ENCODE measurements at places on chromosomes 7 and 10.

DNA sequence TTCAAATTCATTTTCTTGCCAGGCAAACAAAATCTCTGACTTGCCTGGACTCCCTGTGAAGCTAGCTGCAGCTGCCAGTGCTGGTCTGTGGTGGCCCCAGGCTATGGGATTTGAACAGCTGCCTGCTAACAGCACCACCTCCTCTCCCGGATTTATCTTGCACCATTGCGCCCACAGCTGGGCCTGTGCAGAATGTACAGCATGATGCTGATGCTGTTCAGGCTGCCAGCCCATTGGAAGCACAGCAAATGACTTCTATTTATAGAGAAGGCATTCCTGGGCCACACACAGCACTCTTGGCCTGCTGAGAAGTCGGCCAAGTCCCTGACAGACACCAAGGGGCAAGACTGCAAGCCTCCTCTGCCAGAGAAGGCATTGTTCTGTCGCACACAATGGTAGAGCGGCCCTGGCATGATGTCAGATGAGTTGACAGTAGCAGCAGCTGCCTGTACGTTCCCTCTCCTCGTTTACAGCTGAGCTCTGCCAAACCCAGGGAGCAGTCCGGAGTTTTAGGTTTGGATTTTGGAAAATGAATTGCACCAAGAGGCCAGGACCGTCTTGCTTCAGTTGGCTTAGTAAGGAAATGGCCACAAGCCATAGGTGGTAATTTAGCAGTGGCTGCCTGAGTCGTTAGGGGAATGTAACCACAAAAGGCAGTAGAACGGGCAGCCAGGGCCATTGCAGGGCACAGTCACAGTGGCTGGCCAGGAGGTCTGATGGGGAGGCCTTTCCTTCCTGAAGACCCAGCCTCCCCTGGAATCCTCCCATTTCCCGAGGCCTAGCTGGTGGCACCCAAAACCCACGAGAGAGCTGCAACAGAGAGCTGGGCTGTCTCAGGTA lies 38.5 kb downstream of the MTURN start:
- peaks cover 4% of the 10 kb centered on the region for H3K27me3 ChIP-seq
- H3K4me3 ChIP-seq: no peak overlapping the region
- DNase-seq: no peak
- peak overlapping the region; percentile 24 for H3K27ac ChIP-seq

DNA sequence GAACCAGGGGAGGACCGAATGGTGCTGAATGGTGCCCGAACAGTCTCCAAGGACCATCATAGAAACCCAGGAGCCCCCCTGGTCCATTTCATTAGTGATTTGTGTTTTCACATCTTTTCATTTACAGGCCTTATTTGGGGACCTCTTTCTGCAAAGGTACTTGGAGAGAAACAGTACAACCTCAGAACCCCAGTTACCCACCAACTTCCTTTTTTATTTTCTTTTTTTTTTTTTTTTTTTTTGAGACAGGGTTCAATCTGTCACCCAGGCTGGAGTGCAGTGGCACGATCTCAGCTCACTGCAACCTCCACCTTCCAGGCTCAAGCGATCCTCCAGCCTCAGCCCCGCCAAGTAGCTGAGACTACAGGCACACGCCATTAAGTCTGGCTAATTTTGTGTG lies 13.0 kb upstream of the ELN start:
- H3K27ac ChIP-seq: no peak overlapping the region
- no peak for DNase-seq
- no peak overlapping the region for H3K4me3 ChIP-seq
- H3K36me3 ChIP-seq: no peaks in the 10 kb centered on the region
- peaks cover 19% of the 10 kb centered on the region for H3K27me3 ChIP-seq

- H3K27ac ChIP-seq: peak overlapping the region; percentile 99
- no peaks in the 10 kb centered on the region for H3K27me3 ChIP-seq
- H3K36me3 ChIP-seq: peaks cover 3% of the 10 kb centered on the region
- no peak for DNase-seq
- peaks cover 42% of the 10 kb centered on the region for H3K4me1 ChIP-seq
Observed at GRCh38 chr7:5702876-5703571, 78.4 kb downstream of the RNF216 start.

GRCh38 chr7:105734233-105734632 lies 142.2 kb downstream of the ATXN7L1 start:
- no peaks in the 10 kb centered on the region for H3K27me3 ChIP-seq
- no peak for DNase-seq
- H3K4me3 ChIP-seq: no peak overlapping the region

DNA sequence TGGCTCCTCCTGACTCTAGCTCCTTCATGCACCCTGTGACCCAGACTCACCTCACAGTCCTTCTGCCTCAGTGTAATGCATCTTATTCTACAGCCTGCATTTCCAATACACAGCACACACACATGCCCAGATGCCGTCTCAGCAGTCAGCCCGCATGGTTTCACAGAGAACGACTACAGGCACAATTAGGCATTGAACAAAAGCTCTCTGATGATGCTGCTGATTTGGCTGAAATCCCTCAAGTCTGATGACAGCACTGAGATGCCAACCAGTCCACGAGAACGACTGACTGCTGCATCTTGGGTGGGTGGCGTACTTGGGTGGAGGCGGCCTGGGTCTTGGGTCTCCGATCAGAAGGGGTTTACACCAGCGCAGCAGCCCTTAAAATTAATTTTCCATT lies 200.4 kb downstream of the TAX1BP1 start:
- H3K27ac ChIP-seq: no peak overlapping the region
- peaks cover 4% of the 10 kb centered on the region for H3K4me1 ChIP-seq
- peaks cover 3% of the 10 kb centered on the region for H3K36me3 ChIP-seq
- no peak for DNase-seq
- no peak overlapping the region for H3K4me3 ChIP-seq

GRCh38 chr10:74371696-74372095 lies 220.7 kb downstream of the ADK start:
- H3K36me3 ChIP-seq: peaks cover 10% of the 10 kb centered on the region
- no peak overlapping the region for H3K27ac ChIP-seq
- DNase-seq: no peak
- no peaks in the 10 kb centered on the region for H3K27me3 ChIP-seq
- H3K4me1 ChIP-seq: peaks cover 3% of the 10 kb centered on the region
- no peak overlapping the region for H3K4me3 ChIP-seq

DNA sequence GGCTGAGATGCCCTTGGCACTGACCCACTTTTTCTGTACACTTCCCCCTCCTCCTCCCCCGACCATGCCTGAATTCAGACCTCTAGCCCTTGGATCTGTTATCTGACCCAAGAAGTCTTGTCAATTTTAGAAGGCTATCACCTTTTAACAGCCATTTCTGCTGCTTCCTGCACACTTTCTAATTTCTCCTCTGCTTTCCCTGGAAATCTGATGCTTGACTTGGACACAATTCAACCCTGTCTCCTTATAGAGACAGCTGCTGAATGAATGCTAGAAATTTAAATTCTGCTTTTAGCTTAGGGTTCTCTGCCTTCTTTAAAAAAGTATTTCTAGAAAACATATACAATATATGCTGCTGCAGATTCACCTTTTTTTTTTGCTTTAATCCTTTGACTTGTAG lies 417.9 kb upstream of the KLF6 start:
- peaks cover 7% of the 10 kb centered on the region for H3K4me1 ChIP-seq
- peaks cover 8% of the 10 kb centered on the region for H3K27me3 ChIP-seq
- no peaks in the 10 kb centered on the region for H3K36me3 ChIP-seq
- H3K4me3 ChIP-seq: no peak overlapping the region
- DNase-seq: no peak

GRCh38 chr7:49845626-49846025 lies 72.2 kb downstream of the VWC2 start:
- H3K27me3 ChIP-seq: peaks cover 30% of the 10 kb centered on the region
- no peaks in the 10 kb centered on the region for H3K36me3 ChIP-seq
- no peak overlapping the region for H3K4me3 ChIP-seq
- DNase-seq: no peak
- H3K27ac ChIP-seq: no peak overlapping the region

GRCh38 chr7:36625247-36625646 lies 99.0 kb downstream of the AOAH start:
- no peak for DNase-seq
- H3K4me3 ChIP-seq: no peak overlapping the region
- peaks cover 13% of the 10 kb centered on the region for H3K27me3 ChIP-seq
- H3K27ac ChIP-seq: no peak overlapping the region
- H3K36me3 ChIP-seq: no peaks in the 10 kb centered on the region

DNA sequence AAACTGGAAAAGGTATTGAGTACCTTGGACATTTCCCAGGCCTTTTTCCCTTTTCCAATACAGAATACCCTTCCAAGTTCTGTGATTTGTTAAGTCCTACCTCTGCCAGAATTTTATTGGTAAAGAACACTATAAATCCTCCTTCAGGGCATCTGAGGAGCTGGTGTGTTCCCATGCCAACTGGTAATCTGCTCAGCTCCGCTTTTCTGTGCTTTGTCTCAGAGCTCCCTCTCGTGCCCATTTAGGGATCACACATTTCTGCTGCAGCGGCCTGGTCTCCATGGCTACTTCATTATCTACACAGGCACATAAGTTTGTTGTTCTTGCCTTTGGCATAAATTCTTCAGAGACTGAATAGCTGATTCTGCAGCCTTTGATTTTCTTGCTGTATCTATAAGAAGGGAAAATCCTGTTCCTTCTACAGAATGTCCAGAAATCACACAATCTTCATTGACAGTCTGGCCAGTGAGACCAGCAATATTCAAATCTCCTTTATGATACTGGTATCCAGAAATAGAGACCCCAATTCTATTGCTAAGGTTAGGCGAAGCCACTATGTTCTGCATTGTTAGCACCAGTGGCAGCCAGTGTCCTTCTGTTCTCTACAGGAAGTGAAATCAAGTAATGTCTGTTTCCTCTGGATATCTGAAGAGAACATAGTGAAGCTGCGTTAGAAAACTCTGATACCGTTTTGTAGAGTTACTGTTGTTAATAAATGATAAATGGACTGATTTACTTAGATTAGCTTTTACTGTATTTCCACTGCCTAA lies 51.9 kb downstream of the DENND11 start:
- no peaks in the 10 kb centered on the region for H3K27me3 ChIP-seq
- DNase-seq: no peak
- no peak overlapping the region for H3K4me3 ChIP-seq
- no peaks in the 10 kb centered on the region for H3K36me3 ChIP-seq
- H3K27ac ChIP-seq: peak overlapping the region; percentile 66

GRCh38 chr10:1128649-1129048 lies 72.5 kb downstream of the WDR37 start:
- peaks cover 12% of the 10 kb centered on the region for H3K4me1 ChIP-seq
- no peak for DNase-seq
- peaks cover 11% of the 10 kb centered on the region for H3K36me3 ChIP-seq
- no peaks in the 10 kb centered on the region for H3K27me3 ChIP-seq
- H3K4me3 ChIP-seq: no peak overlapping the region
- H3K27ac ChIP-seq: no peak overlapping the region

- H3K4me3 ChIP-seq: no peak overlapping the region
- peaks cover 3% of the 10 kb centered on the region for H3K36me3 ChIP-seq
- H3K4me1 ChIP-seq: peaks cover 2% of the 10 kb centered on the region
- no peak overlapping the region for H3K27ac ChIP-seq
Observed at GRCh38 chr10:117458571-117458970, 83.3 kb upstream of the PDZD8 start.

- H3K27ac ChIP-seq: no peak overlapping the region
- H3K27me3 ChIP-seq: peaks cover 34% of the 10 kb centered on the region
- H3K4me3 ChIP-seq: no peak overlapping the region
Observed at GRCh38 chr10:29921071-29921446, 138.3 kb downstream of the JCAD start.

DNA sequence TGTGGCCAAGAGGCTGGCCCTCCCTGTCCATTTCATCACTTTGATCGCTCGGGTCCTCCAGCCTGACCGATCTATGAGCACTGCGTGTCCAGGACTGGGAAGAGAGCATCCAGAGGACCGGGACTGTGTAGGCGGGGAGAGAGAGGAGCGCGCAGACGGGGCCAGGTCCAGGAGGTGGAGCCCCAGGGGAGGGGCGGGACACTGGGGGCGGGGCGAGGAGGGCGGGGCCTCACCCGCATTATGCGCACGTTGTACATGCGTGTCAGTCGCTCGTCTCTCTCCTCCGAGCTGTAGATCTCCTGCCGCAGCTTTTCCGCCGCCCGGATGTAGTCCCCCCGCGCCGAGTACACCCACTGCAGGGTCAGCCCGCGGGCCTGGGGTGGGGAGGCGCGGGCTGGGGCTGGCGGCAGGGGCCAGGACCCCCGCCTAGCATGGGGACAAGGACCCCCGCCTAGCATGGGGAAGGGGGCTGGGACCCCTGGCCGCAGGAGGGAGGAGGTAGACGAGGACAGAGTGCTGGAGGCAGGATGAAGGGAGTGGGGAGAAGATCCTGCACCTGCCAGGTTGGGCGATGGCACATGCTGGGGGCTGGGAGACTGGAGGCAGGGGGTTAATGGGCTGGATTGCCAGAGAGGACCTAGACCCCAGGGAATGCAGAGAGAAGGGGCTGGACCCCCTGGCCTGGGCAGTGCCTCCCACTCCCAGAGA lies 14.3 kb downstream of the MOSPD3 start:
- H3K4me3 ChIP-seq: peak overlapping the region; percentile 79
- no peaks in the 10 kb centered on the region for H3K27me3 ChIP-seq
- peaks cover 34% of the 10 kb centered on the region for H3K4me1 ChIP-seq

DNA sequence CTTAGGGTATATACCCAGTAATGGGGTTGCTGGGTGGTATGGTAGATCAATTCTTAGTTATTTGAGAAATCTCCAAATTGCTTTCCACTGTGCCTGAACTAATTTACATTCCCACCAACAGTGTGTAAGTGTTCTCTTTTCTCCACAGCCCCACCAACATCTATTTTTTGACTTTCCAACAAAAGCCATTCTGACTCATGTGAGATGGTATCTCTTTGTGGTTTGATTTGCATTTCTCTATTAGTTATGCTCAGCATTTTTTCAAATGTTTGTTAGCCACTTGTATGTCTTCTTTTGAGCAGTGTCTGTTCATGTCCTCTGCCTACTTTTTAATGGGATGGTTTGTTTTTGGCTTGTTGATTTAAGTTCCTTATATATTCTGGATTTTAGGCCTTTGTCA lies 66.4 kb downstream of the MGAM2 start:
- no peaks in the 10 kb centered on the region for H3K36me3 ChIP-seq
- H3K27me3 ChIP-seq: no peaks in the 10 kb centered on the region
- H3K27ac ChIP-seq: no peak overlapping the region
- DNase-seq: no peak

- H3K4me3 ChIP-seq: no peak overlapping the region
- H3K27ac ChIP-seq: no peak overlapping the region
- peaks cover 41% of the 10 kb centered on the region for H3K27me3 ChIP-seq
Observed at GRCh38 chr10:24385776-24386175, 176.8 kb downstream of the KIAA1217 start.

GRCh38 chr7:44987996-44988395 lies 9.2 kb upstream of the MYO1G start:
- H3K27me3 ChIP-seq: no peaks in the 10 kb centered on the region
- peak overlapping the region; percentile 36 for H3K4me3 ChIP-seq
- no peak for DNase-seq
- peaks cover 41% of the 10 kb centered on the region for H3K4me1 ChIP-seq
- H3K27ac ChIP-seq: peak overlapping the region; percentile 41
- peaks cover 7% of the 10 kb centered on the region for H3K36me3 ChIP-seq

Data from T-helper 17 cell (primary cell).